Gastroesophageal sphincter (tissue), 4 donors: ENCODE measurements at places on chromosomes 2 and 18. TPM values are rescaled to one million over a fixed set of nuclear protein-coding genes. Genes with fewer than 3 reads are reported as not detected.

ACTG2 gene
- 2,261 TPM for total RNA-seq

ADD2 gene
- 2.4 TPM for total RNA-seq

CNNM4 gene
- 2.7 TPM for total RNA-seq

DPP10 gene
- 3.5 TPM for total RNA-seq

GALNT14 gene
- not detected for total RNA-seq

DNA sequence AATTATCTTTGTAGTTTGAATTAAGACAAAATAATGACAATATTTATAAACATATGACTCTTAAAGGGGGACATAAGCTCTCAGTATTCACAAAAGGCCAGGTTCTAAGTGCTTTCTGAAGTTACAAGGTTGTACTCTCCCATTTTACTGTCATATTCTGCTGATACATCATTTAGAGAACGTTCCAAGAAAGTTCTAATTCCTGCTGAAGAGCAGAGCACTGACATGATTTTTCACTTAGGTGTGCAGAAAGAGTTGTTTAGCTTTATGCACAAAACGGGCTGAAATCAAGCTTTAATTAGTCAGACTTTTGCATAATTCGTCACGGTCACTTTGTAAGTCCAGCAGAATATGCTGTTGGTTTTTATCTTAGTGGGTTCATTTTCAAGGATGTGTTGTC is 37.3 kb downstream of the ADAM23 start:
- no peak for ATAC-seq

DNA sequence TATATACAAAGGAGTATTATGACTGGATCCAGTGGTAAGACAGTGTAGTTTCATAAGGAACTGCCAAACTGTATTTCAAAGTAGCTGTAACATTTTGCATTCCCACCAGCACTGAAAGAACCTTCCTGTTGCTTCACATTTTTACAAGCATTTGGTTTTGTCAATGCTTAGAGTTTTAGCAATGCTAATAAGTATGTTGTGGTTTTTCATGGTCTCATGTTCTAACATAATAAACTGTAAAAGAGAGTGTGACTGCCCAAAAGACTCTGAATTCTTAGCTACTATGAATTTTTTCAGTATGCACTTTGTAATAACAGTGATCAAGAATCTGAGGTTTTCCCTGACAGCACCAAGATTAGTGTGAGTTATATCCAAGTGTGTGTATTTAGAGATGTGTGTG is 604.2 kb downstream of the XIRP2 start:
- ATAC-seq: no peak

DNA sequence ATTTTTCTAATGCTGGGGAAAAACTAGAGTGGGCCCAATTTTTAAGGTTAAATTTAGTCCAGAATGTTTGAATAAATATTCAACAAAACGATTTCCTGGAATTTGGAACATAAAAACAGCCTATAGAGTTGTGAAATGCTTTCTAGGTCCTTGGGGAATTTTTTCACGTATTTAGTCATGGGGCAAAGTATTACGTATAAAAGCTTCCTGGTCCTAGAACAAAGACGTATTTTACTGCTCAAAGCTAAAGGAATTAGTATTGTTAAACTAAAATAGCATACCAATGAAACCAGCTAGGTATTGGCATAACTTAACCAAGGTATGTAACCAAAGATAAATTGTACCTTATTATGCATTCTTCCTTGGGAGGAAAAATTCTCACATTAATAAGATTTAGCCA is 1.6 kb downstream of the SESTD1 start:
- ATAC-seq: no peak

- no peak for ATAC-seq
These were observed 1123.7 kb downstream of the TDRD15 start for GRCh38 chr2:22247466-22247865.

GRCh38 chr2:144801325-144801724 is 281.4 kb upstream of the ZEB2 start:
- ATAC-seq: no peak

DNA sequence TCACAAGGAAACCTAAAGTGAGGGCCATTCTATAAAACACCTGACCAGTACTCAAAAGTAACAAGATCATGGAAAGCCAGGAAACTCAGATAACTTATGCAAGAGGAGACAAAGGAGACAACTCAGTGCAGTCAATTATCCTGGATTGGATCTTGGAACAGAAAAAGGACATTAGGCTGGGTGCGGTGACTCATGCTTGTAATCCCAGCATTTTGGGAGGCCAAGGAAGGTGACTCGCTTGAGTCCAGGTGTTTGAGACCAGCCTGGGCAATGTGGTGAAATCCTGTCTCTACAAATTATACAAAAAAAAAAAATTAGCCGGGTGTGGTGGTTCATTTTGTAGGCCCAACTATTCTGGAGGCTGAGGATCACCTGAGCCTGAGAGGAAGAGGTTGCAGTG is 424.5 kb upstream of the SPRED2 start:
- no peak for ATAC-seq

- ATAC-seq: no peak
These were observed 61.8 kb downstream of the CDH20 start for GRCh38 chr18:61394983-61395382.

GRCh38 chr2:219277703-219278654 is 1.2 kb upstream of the DNAJB2 start:
- ATAC-seq: peak; percentile 12
